ENCODE measurements at places on chromosomes 1 and 21.

DNA sequence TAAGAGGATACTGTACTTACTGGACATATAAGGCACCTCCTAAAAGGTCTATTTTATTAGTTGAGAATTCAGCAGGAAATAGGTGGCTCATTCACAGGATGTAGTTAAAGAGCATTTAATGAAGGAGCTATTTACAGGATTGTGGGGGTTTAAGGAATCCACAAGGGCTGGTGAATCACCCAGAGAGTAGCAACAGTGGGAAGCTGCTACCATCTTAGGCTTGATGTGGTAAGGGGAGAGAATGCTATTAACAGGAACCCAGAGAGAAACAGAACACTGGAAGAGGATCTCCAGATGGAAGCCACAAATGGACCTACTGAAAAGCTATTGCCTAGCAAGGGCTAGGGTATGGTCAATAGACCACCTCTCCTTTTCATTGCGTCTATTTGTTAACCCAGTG is 52.0 kb upstream of the COL11A1 start:
- no peak for DNase-seq

DNA sequence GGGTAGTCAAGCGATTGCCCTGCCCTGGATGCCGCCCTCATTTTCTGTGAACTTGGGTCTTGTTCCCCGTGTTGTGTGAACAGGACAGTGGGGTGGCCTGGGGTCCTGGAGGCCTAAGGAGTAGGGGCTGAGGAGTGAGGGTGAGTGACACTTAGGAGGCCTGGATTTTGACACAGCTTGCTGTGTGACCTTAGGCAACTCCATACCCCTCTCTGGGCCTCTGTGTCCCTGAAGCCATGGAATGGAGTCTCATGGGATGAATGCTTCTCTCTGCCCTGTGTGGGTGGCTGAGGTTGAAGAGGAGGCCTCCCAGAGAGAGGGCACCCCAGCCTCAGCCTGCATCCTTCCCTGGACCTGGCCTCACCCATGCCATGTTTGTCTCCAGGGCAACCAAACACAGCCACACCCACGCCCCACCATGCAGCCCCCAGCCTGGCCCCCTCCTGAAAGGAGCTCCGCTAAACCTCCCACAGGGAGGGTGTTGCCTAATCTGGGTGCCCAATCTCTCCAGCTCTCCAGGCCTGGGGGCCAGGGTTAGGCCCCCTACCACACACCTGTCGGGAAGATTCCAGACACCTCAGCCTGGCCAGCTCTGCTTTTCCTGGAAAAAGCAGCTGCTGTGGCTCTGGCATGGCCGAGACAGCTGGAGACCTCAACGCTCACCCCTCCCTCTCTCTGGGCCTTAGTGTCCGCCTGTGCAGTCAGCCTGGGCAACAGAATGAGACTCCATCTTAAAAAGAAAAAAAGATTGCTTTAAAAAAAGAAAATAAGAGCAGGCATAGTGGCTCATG is 9.9 kb downstream of the MYOM3 start:
- DNase-seq, result peak; percentile 10

- DNase-seq, result no peak
Measured at GRCh38 chr1:72280131-72280530, 2.2 kb downstream of the NEGR1 start.

GRCh38 chr1:53288002-53288789 is 39.7 kb downstream of the LRP8 start:
- no peak for DNase-seq

DNA sequence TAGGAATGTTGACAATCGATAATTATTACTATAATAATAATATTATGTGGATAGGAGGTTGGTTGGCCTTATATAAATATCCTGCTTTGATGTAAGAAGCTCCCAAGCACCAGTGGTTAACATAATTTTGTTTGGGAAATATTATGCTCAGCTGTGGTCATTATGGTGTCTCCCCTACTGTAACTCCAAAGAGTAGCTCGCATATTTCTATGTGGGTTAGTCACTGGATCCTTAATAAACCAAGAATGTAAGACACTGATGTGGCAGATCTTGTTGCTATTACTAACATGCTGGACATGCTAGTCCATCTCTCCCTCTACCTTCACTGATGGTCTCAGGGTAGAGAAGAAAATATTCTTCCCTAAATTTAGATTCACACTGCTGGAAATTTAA is 79.2 kb upstream of the RALGPS2 start:
- DNase-seq, result no peak

DNA sequence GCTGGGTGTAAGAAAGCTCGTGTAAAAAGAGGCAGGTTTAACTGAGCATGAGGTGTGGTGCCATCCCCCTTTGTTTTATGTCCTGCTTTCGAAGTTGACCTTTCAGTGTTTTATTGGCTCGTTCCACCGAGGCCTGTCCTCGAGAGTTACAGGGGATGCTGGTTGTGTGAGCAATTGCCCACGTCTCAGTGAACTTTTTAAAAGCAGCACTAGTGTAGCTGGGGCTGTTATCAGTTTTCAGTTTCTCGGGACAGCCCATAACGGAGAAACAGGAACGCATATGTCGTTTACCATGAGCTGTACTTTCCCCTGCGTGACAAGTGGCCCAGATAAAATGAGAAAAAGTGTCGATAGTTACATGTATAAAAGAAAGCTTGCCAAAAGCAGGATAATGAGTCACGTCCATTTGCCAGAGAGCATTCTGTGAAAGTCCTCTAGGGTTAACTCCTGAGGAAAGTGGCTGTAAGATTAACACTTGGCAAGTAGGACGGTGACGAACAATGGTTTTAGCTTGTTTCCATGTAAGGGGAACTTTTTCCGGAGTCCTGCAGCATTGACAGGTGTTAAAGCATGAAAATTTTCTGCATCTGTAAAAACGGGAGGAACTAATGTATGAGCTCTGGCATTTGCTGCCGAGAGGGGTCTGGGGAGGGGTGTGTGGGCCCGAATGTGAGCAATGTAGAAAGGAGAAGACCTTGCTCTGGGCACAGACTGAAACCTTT is 7.8 kb upstream of the LRRC47 start:
- DNase-seq, result no peak

GRCh38 chr1:33031506-33031905 is 5.2 kb downstream of the AK2 start:
- DNase-seq, result no peak

DNA sequence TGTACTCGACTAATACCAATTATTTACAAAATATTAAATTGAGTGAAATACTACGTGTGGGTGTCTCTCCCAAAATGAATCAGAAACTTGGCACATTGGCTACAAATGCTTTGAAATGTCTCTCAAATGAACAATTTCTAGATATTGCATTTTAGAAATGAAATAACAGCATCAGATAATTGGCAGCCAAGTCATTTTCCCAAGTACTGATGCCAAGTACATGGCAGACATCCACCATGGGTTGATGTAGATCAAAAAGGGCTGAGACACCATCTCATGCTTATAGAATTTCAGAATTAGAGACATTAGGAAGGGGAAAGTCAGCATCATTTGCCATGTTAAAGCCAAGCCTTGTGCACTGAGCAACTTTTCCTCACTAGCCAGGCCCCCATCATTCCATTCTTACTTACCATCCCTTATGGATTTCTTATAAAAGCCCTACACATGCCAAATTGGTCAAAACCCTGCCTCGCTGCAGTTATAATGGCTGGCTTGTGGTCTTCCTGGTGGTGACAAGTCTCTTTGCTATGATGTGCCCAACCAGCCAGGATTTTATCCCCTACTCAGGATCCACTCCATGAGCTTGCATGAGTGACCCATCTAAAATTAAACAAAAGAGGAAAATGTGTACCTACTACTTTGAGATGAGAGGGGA is 73.1 kb downstream of the GREM2 start:
- DNase-seq, result no peak

- no peak for DNase-seq
Measured at GRCh38 chr1:12037486-12038355, 18.4 kb downstream of the MIIP start.

DNA sequence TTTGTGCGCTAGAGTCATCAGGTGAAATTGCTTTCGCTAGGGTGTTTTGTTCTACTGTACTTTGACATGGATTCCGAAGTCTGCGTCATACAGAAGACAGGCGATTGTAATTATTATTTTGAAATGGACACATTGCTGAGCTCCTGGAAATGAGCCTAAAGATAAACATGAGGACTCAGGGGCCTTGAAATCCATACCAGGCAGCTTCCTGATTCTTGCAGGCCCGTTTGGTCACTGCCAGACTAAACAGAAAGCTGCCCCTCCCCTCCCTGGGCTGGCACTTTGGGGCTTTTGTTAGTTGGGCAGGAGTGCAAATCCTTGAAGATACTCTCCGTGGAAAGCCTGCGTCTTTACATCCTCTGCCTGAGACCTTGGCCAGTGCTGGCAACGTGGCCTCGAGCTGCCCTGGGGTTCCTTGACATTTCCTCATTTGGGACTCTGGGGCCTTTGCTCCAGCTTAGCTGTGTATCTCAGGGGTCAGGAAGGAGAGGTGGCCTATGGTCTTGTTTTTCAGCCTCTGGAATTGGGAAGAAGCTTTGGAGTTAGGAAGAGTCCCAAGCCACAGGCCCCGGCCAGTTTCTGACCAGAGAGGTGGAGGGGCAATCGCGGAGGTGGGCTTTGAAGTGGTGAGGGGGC is 26.9 kb upstream of the KCNE2 start:
- DNase-seq, result no peak

DNA sequence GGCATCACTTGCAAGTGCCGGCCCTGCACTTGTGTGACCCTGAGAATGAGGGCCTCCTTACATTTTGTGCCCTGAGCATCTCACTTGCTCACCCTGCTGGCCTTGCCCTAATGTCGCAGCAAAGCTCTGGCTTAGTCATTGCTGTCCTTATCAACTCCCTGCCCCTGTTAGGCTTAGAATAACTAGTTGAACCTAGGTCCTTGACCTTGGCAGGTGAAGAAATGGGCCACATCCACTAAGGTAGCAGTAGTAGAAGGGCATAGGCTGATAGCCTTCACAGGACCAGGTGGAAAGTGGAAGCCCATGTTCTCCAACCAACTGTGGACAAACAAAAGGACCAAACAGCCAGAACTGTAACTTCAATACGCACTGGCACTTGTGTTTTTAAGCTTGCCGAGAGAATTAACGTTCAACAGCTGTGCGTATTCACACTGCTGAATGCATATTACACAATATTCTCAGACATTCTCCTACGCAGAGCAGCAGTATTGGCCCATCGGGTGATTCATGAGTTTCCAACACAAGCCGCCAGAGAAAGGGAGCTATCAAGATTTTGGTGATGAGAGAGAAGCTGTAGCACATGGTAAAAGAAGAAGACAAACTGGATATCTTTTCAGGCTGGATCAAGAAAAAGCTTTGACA is 27.7 kb upstream of the PTGFRN start:
- DNase-seq, result peak; percentile 42

GRCh38 chr1:201430776-201431175 is 9.2 kb upstream of the TNNI1 start:
- no peak for DNase-seq

DNA sequence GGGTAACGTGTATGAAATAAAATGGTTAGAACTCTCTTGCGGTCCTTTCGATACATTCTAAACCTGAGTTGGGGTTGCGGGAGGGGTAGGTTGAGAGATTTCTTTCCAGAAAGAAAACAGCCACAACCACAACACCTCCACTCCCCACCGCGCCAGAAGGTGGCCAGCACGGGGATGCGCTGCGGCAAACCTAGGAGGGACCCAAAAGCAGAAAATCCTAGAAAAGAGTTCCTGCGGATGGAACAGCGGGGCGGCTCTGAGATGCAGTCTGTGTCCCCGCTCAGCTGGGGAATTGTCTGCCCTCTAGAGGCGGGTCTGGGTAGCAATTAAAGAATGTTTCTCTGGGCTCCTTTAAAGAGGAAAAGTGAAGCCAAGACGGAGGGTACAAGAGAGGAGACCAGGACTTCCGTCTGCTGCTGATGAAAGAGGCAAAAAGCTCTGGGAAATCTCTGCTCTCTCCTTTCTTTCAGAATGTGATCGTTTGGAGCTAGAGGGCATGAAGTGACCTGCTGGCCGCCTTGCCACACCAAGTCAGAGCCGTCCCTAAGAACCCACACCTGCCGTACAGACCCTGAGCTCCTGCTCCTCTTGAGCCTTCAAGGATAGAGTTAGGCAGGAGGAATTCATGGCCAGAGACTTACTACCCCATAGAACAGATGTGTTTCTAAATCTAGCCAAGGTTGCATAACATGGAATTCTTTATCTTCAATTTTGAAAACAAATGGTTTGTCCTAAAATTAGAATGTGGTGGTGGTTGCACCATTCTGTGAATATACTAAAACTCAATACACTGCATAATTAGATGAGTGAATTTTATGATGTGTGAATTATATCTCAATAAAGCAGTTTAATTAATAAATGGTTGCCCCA is 46.5 kb upstream of the COA6 start:
- DNase-seq, result peak; percentile 75

DNA sequence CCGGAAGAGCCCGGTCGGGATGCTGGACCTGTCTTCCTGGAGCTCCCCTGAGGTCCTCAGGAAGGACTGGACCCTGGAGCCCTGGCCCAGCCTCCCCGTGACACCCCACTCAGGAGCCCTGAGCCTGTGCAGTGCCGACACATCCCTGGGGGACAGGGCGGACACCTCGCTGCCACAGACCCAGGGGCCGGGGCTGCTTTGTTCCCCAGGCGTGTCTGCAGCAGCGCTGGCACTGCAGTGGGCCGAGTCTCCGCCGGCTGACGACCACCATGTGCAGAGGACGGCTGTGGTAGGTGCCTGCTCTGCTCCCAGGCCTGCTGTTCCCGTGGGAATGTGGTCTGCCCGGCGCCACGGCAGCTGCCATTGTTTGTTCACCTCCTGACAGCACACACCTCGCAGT is 42.1 kb upstream of the DIP2A start:
- DNase-seq, result no peak

DNA sequence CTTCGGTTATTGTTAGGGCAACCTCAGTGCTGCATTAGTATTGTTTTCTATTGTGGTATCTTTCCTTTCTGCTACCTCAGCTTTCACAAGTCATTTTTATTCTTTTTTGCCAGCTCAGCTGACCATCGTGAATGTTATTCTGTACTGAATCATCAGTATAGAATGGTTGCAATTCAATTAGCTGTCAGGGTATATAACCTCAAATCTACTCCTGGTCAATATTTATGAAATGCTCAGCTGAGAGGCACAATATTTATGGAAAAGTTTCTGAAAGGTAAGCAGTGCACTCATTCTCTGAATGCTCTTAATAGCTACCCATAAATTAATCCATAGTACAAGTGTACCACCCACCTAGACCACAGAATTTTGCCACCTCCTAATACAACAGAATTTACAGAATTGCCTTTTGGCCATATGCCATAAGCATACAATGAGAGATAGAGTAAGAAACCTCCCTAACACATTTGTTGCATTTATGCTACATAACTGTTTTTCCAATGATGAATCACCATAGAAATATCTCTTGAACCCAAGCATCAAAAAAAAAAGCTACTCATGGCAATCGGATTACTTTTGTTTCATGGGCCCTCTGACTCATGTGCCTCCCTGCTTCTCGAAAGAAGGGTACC is 732.6 kb upstream of the CHRM3 start:
- DNase-seq, result no peak

DNA sequence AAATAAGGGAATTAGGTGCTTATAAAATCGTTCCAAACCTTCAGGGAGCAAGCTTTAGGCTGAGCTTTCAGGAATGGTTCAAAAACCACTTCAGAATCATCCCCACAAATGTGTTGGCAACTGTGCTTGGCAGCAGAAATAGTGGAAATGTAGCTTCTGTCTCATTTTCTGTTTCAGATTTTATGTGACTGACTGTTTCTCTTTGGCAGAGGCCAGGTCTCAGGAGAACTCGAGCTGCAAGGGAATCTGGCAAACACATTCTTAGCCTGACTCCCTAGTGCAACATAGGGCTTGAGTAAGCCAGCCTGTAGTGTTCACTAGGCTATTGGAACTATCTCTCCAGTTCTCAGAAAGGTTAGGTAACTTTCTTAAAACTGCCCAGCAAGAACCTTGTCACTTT is 128.6 kb downstream of the PLA2G4A start:
- no peak for DNase-seq

- DNase-seq, result no peak
Measured at GRCh38 chr1:221013691-221014660, 134.7 kb downstream of the HLX start.
